ENCODE measurements at places on chromosomes 5 and 9.

DNA sequence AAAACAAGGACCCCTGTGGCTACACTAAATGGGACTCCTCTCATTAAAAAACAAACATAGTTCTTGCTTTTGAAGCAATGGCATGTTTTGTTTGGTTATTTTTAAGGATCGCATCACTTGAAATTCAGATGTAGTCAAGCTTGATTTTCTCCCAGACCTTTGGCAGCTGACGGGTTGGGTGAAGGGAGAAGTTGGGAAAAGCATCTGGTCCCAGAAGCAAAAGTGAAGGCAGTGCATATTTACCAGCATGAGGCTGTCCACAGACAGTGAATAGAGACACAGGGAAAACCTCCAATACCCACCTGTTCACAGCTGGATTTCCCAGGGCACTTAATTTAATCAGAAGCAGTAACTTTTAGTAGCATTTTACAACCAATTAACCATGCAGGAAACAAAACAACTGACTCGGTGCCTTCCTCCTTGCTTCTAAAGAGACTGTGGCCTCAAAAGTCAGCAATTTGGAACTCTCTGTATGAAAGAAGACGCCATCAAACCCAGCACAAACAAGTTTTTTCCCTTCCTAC, 245.4 kb downstream of the EBF1 start:
- DNase-seq, result no peak

GRCh38 chr5:151739395-151739794, 19.0 kb downstream of the ATOX1 start:
- no peak for DNase-seq

DNA sequence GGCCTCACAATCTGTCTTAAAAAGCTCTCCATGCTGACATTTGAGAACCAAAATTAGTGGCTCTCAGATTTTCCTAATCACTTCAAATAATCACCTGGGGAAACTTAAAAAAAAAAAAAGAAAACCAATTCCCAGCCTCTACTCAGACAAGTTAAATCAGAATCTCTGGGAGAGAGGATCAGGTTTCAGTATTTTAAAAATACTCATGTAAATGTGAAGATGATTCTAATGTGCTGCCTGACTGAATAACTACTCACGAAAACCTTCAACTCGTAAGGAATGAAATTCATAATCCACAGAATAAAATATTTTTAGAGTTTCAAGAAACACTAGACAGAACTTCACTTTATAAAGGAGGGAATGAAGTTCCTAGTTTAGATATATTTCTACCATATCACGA, 114.4 kb downstream of the SVEP1 start:
- no peak for DNase-seq

GRCh38 chr9:120708526-120709224, 5.6 kb downstream of the MEGF9 start:
- no peak for DNase-seq

DNA sequence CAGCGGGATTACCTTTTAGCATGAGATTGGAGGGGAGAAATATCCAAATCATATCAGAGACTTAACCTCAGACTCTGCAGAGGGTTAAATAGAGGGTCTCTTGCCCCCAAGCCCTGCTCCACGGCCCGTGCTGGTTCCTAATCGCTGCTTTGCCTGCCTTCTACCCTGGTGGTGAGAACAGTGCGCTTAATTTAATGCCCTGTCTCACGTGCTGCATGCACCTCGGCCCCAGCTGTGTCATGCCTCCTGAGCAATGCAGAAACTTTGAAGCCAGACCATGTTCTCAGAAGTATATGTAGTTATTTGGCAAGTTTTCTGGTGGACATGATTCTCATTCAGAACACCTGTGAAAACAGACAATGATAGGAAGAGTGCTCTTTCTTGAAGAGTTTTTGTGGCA, 1.4 kb downstream of the OTULIN start:
- DNase-seq, result no peak

Data from stimulated activated CD4-positive, alpha-beta T cell treated with anti-CD3 and anti-CD28 coated beads, Interleukin-12 subunit alpha, Interleukin-12 subunit beta, amount 100 ng/mL, for 24 hours (primary cell).